ENCODE measurements at places on chromosomes 3 and 15.

DNA sequence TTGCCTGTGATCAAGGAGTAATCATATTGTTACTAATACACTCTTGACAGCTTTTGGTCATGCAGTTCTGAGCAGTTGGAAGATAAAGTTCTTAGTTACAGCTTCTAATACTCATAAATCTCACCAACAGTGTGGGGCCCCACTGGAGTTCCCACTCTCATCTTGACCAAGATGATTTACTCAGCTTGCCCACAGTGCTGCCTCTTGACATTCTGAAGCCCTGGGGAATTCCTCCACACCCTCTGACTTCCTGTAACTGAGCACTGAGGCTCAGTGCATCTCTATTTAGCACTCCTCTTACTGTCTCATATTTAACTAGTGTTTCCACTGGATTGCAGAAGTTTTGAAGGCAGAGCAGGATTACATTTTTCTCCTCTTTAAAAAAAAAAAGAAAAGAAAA is 1.9 kb upstream of the ARL6IP5 start:
- DNase-seq, result peak; percentile 34

DNA sequence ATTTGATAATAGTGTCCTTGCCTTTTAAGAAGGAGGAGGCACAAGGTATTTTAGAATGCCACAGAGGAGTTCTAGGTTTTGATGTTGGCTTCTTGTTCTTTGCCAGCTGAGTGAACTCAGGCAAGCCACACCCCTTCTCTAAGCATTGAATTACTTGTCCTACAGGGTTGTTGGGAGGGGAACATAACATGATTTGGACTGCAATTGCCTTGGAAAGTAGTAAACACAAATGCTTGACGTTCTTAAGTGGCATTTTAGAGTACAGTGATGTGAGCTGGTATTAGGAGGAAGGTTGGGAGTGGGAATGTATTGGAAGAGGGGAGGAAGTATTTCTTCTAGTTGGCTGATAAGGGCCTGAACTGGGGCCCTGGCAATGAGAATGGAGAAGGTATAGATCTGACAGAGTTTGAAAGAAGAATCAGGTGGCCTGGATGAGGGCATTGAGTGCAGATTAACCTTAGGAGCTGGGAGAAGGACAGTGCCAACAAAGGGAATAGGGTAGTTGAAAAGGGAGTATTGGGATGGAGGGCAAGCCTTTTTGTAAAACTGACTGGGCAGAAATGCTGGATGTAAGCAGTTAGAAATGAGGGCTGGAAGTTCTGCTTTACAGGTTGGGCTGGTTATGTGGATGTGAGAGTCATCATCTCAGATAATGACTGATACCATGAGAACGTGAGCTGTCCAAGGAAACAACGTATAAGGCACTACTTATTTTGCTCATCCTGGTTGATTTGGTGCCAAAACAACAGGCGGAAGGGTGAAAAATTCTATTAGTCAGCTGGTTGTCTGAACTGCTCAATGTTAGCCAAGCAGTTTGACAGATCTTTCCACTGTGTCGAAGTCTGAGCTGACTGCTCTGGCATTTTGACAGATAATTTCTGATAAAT is 16.7 kb downstream of the KAT2B start:
- no peak for DNase-seq

DNA sequence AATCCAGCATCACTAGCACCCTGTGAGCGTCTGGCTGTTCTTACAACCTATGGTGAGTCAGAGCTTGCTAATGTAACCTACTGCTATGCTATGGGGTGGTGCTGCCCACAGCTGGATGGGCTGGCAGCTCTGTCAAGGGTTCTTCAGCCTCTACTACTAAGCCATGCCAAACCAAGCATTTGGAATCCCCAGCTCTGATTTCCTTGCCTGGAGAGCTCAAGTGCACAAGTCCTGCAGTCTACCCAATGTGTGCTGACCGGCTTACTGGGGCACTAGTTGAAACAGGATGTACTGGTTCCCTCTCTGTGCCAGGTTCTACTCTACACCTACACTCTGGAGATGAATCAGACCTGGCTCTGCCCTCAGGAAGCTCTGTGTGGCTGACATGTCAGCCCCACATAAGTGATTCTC is 4.2 kb downstream of the TEX264 start:
- DNase-seq, result no peak

DNA sequence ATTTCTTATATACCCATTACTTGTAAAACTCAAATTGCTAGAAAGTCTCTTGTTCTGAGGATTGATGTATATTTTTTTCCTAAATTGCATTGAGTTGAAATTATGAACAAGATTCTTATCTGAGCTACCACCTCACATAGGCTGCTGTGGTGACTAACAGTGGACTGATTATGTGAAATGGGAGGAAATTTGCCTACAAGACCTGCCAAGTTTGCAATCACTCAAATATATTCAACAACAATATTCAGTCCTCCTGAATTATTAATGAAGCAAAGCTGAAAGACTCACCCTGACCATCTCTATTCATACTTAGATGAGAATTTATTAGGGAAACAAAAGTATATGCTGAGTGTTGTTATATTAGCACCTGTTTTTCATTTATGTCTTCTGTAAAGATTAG is 412.6 kb upstream of the SEMA6D start:
- no peak for DNase-seq

GRCh38 chr15:74180881-74181602 is 7.5 kb downstream of the ISLR start:
- DNase-seq, result no peak

DNA sequence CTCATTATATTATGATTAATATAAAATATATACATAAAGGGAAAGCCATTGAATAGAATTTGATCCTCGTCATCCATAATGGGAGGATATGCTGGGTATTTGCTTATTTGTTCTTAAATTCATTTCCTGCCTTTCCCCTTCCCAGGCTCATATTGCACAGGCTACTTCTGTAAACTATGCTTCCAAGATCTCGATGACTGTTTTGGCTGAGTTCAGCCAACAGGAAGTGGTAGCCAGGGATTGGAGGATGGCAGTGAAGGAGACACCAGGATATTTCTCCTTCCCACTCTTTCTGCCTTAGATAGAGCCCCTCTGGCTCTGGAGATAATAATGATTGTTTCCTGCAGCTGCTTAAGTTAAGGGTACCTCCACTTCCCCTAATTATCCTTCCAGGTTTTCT is 44.3 kb upstream of the DYNC1LI1 start:
- no peak for DNase-seq

DNA sequence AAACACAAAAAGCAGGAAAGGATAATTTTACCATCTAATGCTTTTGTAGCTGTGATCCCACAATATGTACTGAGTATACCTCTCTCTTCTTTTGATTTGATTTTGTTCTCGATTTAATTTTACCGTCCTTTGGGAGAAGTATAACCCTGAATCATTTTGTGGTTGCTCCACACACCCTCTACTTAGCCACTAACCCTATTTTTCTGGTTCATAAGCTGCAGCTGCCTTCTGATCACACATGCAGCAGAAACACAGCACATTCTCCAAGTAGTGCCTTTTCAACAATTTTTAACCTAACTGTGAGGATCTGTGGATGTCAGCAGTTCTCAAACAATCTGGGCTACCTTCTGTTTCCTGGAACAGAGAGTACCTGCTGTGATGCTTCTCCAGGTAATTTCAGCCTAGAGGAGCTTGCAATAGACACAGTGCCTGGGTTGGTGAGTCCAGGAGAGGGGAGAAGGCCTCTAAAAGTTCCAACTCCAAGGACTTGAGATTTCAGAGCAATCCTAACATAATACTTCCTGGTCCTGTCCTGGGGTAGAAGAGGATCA is 40.3 kb downstream of the HGD start:
- no peak for DNase-seq

DNA sequence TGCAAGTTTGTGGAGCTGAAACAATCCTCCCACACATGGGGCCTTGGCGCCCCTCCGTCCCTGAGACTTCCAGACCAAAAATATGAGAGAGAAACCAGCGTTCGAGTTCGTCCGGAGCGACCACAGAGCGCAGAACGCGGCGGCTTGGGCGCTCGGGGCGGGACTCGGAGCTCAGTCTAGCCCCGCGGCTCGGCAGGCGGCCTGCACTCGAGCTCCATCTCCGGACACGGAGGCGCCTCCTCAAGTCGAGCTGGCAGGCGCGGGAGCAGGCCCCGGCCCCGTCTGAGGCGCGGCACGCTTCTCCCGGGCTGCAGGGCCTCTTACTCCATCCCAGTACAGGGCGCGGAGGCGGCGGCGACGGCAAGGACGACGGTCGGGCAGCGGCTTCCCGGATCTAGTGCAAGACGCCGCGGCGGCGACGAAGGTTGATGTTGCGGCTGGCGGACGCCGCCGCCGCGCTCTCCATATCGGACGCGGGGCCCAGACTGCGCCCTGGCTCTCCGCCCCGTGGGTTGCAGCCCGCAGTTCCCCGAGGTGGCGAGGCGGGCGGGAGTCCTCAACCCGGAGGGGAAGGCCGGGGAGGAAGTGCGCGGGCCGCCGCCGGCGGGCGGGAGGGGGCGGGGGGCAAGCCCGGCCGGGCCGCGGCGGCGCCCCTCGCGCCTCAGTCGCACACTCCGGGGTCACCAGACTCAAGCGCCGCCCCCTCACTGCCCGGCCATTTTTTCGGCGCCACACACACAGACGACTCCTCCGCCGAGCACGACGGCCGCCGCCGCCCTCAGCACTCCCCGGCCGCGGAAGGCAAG is 674 bp downstream of the MSL2 start:
- DNase-seq, result peak; percentile 66

GRCh38 chr3:107392549-107393165 is 15.4 kb downstream of the CCDC54 start:
- no peak for DNase-seq

GRCh38 chr15:65318870-65319356 is 14.4 kb downstream of the RNU5B-1 start:
- DNase-seq, result peak; percentile 54

- DNase-seq, result no peak
Observed at GRCh38 chr15:51202783-51203182, 108.1 kb upstream of the TNFAIP8L3 start.

DNA sequence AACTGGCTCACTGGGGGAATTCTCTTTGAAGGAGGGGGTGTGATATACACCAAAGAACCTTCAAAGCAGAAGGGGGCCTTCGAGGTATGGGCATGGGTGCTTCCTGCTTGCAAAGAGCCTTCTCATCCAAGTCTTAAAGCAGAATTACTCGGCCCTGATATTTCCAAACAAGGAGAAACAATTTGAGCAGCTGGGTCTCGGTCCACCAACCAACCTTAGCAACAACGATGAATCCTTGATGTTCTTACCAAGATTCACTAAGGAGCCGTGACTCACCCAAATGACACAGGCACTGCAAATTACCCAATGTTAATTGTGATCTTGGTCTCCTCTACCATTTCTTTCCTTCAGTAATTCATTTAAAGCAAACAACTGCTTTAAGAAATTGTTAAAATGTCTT is 7.7 kb downstream of the HOMER2 start:
- DNase-seq, result no peak

DNA sequence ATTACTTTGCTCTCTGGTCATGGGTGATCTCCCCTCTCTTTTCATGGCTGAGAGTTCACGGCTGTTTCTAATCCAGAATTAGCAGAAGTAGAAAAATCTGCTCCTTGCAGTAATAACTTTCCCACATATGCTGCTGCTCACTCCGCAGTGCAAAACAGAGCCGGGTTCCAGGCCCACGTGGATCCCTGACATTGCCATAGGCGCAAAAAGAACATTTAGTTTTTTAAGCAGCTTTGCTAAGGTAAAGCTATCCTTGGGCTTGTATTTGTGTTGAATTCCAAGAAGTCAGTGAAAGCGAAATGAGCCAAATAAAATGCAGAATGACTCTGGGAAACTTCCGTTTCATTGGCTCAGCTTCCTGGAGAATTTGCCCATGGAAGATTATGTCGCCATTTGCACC is 633.7 kb upstream of the SUCLG2 start:
- no peak for DNase-seq

GRCh38 chr3:89867286-89867685 is 759.9 kb downstream of the EPHA3 start:
- no peak for DNase-seq

DNA sequence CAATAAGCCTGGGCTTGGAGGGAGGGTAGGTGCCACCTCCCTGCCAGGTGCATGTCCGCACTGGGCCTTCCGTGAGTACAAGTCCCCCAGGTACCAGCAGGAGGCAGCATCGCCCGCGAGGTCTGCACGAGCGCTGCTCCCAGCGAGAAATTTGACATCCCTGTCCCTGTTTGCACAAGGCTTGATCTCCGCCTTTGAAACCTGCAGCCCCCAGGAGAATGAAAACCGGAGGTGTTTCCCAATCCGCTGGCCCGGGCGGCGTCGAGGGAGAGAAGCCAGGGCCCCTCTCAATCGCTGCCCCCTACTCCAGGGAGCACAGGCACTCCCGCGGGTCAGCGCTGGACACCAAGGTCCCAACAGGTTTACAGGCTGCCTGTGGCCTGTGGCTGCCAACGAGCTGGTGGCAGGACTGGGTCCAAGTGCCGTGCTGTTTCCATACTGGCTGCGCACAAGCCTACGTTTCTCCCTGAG is 961 bp downstream of the HAPLN3 start:
- peak; percentile 84 for DNase-seq

- no peak for DNase-seq
Observed at GRCh38 chr15:65887565-65887964, 18.3 kb downstream of the RAB11A start.

- DNase-seq, result no peak
Observed at GRCh38 chr3:194740859-194741491, 55.3 kb downstream of the FAM43A start.

DNA sequence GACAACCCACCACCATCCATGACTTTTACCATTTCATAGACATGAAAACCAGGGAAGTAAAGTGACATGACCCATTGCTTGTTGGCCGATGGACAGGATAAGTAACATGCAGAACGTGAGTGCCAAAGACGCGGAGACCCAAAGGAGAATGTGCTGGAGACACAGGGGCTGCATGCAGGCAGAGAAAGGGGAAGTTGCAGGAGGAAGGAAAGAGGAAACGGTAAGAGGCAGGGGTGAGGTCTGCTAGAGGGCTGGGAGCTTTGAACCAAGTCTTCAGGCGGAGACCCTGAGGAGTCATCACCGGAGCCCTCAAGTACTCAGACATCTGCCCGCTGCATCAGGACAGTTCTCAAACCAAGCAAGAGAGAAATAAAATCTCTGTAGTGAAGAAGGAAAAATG is 34.9 kb downstream of the MAGEF1 start:
- DNase-seq, result no peak

DNA sequence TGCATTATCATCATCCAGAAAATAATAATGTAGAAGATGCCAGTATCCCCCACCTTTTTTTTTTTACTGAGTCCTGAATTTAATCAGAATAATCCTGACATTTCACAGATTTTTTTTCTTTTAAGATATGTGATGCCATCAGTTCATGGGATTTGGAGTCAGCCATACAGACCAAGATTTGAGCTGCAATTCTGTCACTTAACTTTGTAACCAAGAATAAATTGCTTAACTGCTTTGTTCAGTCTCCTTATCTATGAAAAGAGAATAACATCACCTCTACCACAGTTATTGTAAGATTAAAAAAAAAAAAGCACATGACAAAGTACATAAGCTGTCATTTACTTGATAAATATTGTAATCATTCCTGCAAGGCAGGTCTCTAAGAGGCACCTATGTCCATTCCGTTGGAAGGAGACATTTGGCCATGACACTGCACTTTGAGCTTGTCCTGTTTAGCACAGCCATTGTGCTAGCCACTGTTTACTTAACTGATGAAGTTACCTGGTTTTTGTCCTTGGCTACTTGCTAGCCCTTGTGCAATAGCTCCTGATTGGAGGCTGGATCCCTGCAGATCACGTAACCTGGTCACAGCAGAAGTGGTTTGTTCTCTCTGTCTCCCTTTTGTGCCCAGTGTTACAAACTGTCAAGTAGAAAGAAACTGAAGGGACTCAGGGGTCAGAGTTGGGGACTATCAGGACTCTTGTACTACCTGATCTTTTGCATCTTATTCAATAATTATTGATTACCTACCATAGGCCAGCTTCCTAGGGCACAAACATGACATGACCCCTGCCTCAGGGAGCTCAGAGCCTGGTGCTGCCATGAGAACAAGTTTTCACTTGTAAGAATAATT is 306.0 kb downstream of the WDR72 start:
- DNase-seq, result no peak

Measured in activated CD8-positive, alpha-beta memory T cell treated with anti-CD3 and anti-CD28 coated beads for 1 hour (primary cell).